Right ventricle myocardium inferior (tissue), 1 donor: ENCODE measurements at places on chromosomes 6 and 20. TPM values are rescaled to one million over a fixed set of nuclear protein-coding genes. Genes with fewer than 3 reads are reported as not detected.

SIM1 gene
- not detected for total RNA-seq

SPATA25 gene
- total RNA-seq = 2.0 TPM

CCN6 gene
- total RNA-seq = not detected

BICRAL gene
- total RNA-seq = 11.6 TPM

NR2E1 gene
- not detected for total RNA-seq

TRERF1 gene
- 1.7 TPM for total RNA-seq

DNA sequence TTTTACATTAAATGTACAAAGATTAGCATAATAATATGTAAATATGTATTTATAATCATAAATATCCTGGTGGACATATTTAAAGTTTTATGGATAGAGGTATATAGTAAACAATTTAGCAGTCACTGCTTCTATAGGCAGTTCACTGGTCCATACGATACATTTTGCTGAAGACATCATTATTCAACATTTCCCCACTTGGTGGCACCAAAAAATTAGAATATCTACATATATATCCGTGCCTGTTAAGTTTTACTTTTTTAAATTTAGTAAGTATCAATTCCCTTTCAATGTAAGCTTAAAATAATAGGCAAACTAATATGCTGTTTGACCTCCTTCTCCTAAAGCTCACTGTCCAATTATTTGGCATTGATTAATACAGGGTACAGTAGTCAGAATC, 64.2 kb downstream of the LMBRD1 start:
- DNase-seq = no peak

GRCh38 chr6:74366634-74367033, 670.6 kb downstream of the CD109 start:
- no peak for DNase-seq

- peak; percentile 9 for DNase-seq
Observed at GRCh38 chr6:37602801-37603200, 94.9 kb downstream of the MDGA1 start.

DNA sequence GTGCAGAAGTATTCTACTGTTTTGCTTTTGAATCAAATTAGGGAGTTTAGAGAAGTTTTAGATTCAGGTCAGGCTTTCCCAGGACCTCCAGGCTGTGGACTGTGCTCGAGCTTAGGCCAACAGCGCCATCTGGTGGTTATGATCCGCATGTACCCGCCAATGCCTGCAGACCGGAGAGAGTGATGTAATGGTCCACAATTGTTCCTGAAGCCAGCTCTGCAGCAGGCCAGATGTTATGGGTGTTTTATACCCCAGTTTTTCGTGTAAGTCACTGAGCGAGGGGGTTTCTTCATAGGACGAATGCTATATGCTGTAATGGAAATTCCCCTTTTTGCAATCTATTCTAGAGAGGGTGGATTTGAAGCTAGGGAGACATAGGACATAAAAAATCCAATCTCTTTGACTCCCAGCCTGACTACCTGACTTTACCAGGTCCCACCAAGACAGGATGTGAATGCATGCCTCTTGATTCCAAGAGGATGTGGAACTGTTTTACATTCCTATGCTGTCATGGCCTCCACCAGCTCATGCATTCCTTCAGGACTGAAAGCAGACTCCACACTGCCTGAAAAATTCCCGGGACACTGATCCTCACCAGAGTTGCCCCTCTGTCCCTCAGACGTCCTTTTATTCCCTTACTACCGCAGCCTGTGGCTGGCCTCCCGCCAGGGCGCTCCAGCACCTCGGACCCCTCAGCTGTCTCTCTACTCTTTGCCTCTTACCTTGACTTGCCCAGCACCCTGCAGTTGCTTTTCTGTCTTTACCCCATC, 41.2 kb upstream of the LY86 start:
- DNase-seq = peak; percentile 86

DNA sequence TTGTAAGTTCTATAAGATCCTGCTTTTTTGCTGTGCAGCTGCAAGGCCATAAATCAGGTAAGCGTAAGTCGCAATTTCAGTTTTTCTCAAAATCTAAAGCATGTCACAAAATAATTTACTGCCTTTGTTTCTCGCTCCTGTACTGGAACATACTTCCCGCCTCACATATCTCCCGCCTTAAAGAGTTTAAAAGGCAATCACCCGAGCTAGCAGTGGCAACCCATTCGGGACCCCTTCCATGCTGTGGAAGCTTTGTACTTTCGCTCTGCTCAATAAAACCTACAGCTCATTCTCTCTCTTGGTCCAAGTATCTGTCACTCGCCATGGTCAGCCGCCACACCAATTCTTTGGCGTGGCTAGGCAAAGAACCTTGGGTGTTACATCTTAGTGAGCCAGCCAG, 34.0 kb downstream of the CEP85L start:
- DNase-seq = no peak

GRCh38 chr6:43491750-43492661, 14.6 kb downstream of the TJAP1 start:
- DNase-seq = peak; percentile 89

DNA sequence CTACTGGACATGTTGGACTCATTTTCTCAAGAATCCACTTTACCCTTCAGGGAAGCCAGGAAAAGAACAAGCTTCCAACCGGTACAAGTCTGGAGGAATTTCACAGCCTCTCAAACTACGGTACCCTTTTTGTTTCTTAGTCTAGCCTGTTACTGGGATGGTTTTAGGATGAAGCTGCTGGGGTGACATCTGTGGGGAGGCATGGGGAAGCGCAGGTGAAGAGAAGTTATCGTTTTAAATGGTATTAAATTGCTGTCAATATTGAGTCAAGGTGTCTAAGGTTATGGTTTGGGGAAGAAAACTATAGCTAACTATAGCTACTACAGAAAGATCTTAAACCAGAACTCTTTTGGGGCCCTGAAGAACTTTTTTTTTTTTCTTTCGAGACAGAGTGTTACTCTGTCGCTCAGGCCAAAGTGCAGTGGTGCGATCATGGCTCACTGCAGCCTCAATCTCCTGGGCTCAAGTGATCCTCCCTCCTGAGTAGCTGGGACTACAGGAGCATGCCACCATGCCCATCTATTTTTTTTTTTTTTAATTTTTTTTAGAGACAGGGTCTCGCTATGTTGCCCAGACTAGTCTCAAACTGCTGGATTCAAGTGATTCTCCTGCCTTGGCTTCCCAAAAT, 128.7 kb downstream of the RIN2 start:
- no peak for DNase-seq

DNA sequence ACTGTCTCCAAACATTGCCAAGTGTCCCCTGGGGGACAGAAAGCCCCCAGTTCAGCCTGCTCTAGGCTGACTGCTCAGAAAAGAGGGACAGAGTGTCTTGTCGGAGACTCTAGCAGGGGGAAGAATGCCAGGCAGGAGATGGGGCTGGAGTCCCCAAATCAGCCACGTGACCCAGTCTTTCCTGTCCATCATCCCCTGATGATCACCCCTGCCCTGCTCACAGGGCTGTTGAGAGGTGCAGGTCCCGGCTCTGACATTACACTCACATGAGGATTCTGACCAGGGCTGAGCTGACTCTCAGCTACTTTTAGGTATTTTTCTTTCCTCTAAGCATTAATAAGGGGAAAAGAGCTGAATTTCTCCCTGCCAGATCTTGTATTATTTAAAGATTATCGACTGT, 115.8 kb downstream of the SULF2 start:
- DNase-seq = no peak

DNA sequence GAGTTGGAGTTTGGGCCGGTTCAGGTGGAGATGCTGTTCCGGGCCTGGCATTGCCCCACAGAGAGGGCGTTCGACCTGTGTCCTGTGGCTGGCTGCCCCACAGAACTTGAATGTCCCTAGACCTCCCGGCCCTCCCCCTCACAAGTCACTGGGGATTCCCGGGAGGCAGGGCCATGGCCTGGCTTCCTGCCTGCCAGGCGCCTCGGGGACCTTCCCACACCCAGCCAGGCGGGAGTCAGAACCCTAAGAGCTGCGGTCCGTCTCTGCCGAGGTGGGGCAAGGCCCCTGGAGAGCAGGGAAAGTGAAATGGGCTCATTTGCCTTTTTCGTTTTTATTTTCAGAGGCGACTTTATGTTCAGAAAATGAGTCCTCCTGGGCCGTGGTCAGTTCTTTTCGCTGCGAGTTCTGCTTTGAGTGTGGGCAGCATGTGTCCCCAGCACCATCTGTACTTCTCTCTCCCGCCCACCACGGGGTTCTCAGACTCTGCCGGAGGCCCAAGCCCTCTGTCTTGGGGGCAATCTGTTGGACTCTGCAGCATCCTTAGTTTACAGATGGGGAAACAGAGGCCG, 8.5 kb downstream of the RBM38 start:
- DNase-seq = peak; percentile 66
